Esophagus squamous epithelium (tissue), 5 donors: ENCODE measurements at places on chromosomes 7 and 10.

DNA sequence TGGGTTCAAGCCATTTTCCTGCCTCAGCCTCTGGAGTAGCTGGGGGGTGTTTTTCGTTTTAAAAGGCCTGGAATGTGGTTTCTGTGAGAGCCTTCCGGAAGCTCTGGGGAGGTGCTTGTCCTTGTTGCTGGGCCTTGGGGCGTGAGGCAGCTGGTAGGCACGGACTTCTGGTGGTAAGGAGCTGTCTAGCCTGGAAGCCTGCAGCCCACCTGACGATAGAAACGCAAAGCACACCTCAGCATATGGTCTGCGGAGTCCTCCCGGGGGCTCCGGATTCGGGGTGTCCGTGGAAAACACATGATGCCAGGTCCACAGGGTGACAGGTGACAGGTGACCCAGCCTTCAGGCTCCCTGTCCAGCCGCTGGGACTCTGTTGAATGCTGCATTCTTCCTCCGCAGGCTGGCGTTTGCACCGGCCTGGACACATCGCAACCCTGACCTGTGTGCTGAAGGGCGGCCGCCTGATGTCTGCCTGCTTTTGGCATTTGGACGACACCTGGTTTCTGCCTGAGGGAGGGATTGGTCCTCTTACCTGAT is 37.3 kb downstream of the INPP5A start:
- DNase-seq: no peak

GRCh38 chr10:63145782-63146181 is 12.7 kb downstream of the NRBF2 start:
- no peak for DNase-seq

- DNase-seq: no peak
Observed at GRCh38 chr7:71133232-71133622, 1.3 kb downstream of the GALNT17 start.

DNA sequence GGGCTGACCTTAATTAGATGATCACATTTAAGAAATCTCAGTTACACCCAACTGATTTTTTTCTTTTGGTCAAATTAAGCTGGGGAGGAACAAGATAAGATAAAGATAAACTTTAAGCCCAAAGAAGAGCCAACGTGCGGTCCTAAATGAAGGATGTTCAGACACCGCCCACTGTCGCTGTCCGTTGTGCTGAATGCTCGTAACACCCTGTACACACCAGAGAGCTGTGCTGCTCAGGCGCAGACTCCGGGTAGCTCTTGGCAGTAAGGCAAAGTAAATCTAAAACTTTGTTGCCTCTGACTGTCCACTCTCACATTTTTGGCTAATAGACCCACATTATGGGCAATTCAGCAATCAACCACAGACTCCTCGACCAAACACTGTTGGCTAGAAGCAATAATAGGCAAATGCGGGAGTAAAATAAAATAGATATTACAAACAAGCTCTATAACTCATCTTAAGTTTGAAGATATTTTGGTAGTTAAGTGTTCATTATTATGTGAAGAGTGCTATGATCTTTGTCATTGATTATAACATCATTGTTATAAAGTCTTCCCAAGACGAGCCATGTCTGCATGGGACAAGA is 57.1 kb downstream of the PLPP4 start:
- no peak for DNase-seq

DNA sequence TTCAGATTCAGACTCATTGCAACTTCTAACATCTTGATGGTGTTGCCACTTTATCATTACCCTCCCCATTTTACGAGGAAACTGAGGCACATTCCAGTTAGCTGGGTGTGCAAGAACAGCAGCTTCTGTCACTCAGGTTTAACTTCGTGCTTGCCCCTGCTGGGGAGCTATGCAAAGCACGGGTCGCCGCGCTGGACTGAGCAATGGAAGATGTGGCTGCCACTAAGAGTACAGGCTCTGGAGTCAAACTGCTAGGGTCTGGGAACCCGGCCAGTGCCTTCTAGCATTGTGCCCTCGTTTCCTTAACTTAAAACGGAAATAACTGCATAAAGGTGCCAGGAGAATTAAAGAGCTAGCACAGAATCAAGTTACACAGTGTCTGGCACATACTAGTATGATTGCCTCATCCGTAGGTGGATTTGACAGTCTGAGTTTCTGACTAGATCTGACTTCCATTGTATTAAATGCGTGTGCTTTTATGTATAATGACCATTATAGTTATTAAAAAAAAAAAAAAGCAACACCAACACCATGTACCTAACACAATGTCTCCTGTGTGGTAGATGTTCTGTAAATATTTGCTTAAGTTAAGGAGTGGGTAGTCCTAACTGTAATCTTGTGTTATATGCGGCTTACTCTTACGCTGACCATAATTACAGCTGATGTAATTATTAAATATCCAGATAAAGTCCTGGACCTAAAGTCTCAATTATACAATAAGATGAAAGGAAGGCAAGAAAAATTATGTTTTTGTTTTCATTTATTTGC is 842 bp downstream of the ZNF22 start:
- DNase-seq: no peak

- DNase-seq: no peak
Observed at GRCh38 chr10:91613411-91614187, 19.3 kb downstream of the PPP1R3C start.

- DNase-seq: no peak
Observed at GRCh38 chr10:66295602-66296001, 630.2 kb upstream of the LRRTM3 start.
